ENCODE measurements at places on chromosomes 6 and 20. TPM values are rescaled to one million over a fixed set of nuclear protein-coding genes. Genes with fewer than 3 reads are reported as not detected.

FAM184A gene
- 8.6 TPM for total RNA-seq

DNA sequence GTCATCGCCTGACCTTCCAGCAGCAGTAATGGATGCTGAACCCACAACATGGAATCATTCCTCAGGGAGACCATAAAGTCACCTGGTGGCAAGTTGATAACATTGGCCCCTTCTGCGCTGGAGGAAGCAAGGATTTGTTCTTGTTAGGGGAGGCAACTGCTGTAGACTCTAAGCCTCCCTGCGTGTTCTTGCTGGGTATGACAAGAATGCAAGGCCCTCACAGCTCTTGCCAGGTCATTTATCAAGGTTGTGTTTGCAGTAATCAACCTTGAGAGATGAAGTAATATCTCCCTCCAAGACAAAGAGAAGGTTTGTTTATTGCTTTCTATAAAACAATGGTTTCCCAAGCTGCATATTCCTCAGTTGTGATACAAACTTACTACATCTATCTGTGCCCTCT is 80.9 kb downstream of the PERP start:
- no peak for DNase-seq

DNA sequence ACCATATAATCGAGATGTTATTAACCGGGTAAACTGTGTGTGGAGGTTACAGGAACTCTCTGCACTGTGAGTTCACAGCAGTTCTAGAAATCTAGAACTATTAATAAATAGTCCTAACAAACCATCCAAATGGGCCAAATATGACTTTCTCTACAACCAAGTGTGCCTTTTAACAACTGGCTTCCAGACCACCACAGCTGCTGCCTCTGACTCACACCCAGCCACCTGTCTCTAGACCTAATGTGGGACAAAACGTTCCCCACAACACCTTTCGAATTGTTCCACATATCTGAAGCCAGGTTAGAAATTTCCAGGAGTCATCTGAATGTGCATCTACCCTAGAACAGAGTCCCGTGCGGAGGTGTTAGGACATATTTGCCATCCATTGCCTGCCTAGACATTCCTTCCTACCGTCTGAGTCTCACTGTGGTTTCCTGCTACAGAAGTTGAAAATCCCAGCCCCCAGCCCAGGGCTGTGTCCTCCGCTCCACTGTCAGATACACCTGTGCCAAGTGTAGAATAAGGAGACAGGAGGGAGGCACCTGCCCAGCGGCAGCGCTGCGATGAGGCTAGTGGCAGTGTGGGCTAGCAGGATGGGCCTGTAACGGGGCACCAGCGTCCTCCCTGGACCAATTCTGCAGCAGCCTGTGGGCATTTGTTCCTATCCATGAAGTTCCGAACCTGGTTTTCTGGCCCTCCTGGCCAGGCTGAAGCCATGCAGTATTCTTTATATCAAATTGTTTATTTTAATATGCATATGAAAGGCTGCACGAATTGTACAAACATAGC is 28.5 kb upstream of the MAP3K4 start:
- no peak for DNase-seq

HNF4A gene
- 41.1 TPM for total RNA-seq

GRCh38 chr6:29980511-29980910 is 38.2 kb downstream of the HLA-A start:
- no peak for DNase-seq

GRCh38 chr6:91196729-91197128 is 609.9 kb upstream of the MAP3K7 start:
- DNase-seq = no peak

All from Calu3 (cell line).